ENCODE measurements at places on chromosomes 16 and 17. TPM values are rescaled to one million over a fixed set of nuclear protein-coding genes. Genes with fewer than 3 reads are reported as not detected.

The OR1F1 gene
- not detected for total RNA-seq

The CCT6B gene
- total RNA-seq, result 4.8 TPM

The TBC1D3I gene
- total RNA-seq, result not detected

The SMIM5 gene
- total RNA-seq, result 0.22 TPM

The CLEC3A gene
- 0.22 TPM for total RNA-seq

The NPIPA5 gene
- 0.78 TPM for total RNA-seq

The AIPL1 gene
- 0.13 TPM for total RNA-seq

The KRT25 gene
- not detected for total RNA-seq

The ALDOA gene
- 846 TPM for total RNA-seq

The TUBB3 gene
- total RNA-seq, result 121 TPM

The ZG16 gene
- total RNA-seq, result not detected

The KRTAP1-5 gene
- 11.6 TPM for total RNA-seq

The ADCY9 gene
- total RNA-seq, result 37.0 TPM

The CACNG3 gene
- total RNA-seq, result not detected

The HLF gene
- 0.22 TPM for total RNA-seq

The ITGAD gene
- not detected for total RNA-seq

The TRPV3 gene
- 0.91 TPM for total RNA-seq

The G6PC1 gene
- total RNA-seq, result not detected

The PROCA1 gene
- total RNA-seq, result 0.78 TPM

The ARSG gene
- total RNA-seq, result 7.5 TPM

The SLC52A1 gene
- not detected for total RNA-seq

The IL34 gene
- total RNA-seq, result 7.1 TPM

The CPHXL2 gene
- total RNA-seq, result not detected

The PFAS gene
- total RNA-seq, result 13.0 TPM

The GOSR1 gene
- total RNA-seq, result 28.4 TPM

The NFATC2IP gene
- 16.5 TPM for total RNA-seq

The FOXL1 gene
- total RNA-seq, result 2.3 TPM

The CPNE7 gene
- total RNA-seq, result 0.22 TPM

The TMEM114 gene
- not detected for total RNA-seq

The CBLN1 gene
- total RNA-seq, result 0.11 TPM

The TEKT5 gene
- total RNA-seq, result 0.22 TPM

The NPIPB6 gene
- total RNA-seq, result not detected

The TCAP gene
- 0.32 TPM for total RNA-seq

Data from articular chondrocyte of knee joint (primary cell).